Left lung (tissue), 14 donors: ENCODE measurements at places on chromosomes 11 and 22. TPM values are rescaled to one million over a fixed set of nuclear protein-coding genes. Genes with fewer than 3 reads are reported as not detected.
A peak's percentile ranks its signal among the peaks of the same experiment; 100 is the strongest.

Gene MRGPRX4
- not detected for polyA plus RNA-seq

DNA sequence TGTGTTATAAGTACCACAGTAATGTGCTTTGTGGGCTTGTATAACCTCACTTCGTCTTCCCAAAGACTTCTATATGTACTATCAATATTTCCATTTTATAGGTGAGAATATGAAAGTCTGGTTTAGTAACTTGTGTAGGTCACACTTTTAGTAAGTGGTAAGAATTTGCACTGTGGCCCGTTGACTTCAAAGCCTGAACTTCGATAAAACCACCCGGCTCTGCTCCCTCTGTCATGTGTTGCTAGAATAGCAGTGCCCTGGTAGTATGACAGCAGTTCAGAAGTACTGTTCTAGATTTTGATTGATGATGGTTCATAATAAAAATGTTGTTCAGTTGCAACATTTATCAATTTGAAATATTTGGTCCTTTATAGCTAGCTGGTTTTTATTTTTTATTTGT is 110.2 kb upstream of the SORL1-AS1 start:
- no peak for DNase-seq

DNA sequence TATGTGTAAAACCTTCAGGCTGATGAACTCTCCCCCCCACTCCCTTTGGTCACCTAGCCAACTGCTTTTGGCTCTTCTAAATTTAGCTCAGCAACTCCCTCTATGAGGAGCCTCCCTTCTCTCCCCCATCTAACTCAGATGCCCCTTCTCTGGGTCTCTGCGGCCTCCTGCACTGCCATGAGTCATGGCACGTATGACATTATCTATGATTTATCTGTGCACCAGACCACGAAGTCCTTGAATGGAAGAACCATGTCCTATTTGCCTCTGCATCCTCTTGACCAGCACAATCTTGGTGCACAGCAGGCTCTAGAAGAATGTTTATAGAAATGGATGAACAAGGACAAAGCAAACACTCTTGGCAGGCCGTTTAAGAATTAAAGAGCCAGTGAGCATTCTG is 46.0 kb downstream of the RPL27A start:
- DNase-seq, result no peak

- DNase-seq, result no peak
Measured at GRCh38 chr22:36814801-36815200, 2.0 kb downstream of the PVALB start.

DNA sequence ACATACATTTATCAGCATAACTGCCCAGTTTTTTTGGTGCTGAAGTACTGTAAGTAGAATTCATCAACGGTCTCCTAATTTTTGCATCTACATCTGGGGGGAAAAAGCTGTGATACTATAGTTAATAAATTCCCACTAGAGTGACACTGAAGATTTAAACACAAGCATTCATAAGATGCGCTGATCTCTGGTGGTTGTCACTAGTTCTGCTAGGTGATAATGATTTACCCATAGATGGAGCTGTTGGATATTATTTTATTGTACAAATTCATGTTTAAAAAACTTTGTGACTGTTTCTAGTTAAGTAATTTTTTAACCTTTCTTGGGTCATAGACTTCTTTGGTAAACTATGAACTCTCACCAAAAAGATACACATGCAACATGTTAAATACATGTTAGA is 106.6 kb downstream of the EMSY start:
- DNase-seq, result peak; percentile 10

DNA sequence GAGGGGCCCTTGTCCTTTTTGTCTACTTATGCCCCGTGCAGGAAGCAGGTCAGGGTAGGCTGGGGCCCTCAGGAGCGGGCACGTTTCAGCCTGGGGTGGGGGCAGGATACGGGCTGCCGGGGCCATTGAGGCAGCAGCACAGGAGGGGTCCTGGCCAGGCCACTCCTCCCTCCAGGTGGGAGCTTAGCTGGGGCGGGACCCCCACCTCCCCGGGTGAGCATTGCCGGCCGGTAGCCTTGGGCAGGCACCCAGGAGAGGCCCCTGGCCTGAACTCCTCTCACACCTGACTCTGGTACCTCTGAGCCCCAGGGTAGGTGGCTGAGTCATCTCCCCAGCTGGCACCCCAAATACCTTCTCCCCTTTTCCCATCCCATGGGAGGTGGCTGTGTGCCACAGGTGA is 5.0 kb upstream of the MUC6 start:
- peak; percentile 62 for DNase-seq

GRCh38 chr11:11514246-11514645 is 107.6 kb downstream of the GALNT18 start:
- no peak for DNase-seq

- DNase-seq, result peak; percentile 51
Measured at GRCh38 chr22:37138849-37139561, 10.7 kb downstream of the IL2RB start.

DNA sequence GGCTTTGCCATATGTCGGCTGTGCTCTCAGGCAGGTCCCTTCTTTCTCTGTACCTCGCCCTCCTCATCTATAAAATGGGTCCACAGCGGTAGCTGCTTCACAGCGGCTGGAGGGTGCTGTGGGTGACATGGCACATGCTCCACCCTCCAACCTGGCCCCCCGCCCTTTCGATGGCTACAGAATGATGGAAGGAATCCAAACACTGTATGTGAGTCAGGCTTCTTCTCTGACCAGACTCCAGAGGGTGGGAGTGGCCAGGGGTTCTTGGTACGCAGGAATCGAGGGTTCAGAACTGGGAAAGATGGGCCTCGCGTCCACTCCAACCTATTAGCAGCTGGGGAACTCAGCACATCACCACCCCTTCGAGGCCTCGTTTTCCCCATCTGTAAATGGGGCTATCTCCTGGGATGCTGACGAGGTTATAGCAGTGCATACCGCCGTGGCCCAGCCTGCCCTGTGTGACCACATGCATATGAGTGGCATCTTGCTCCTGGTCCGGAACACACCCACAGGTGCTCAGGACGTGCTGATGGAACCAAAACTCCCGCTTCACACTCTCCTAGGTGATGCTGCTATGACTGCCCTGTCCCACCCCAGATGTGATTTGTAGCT is 26.4 kb downstream of the MN1 start:
- no peak for DNase-seq

- DNase-seq, result no peak
Measured at GRCh38 chr11:11387622-11388305, 34.7 kb upstream of the CSNK2A3 start.

DNA sequence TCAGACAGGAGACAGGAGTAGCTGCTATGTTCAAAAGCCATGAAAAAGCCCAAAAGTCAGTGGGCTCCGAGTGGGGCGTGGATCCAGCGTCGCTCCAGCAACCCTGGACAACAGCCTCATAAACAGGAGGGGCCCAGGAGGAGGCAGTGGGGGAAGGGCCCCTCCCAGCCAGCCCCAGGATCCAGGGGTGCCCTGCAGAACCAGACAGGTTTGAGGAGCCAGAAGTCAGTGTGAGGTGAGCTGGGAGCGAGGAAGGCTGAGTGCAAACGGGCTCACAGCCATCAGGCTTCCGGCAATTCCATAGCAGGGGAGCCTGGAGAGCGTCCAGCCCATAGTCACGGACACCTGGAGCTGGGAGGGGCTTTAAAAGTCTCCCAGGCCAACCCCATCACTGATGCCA is 217.7 kb downstream of the MN1 start:
- no peak for DNase-seq

Gene BCL2L13
- 34.0 TPM for polyA plus RNA-seq

GRCh38 chr11:85974122-85974521 is 94.8 kb downstream of the PICALM start:
- DNase-seq, result no peak

Gene FXYD2
- 3.8 TPM for polyA plus RNA-seq

DNA sequence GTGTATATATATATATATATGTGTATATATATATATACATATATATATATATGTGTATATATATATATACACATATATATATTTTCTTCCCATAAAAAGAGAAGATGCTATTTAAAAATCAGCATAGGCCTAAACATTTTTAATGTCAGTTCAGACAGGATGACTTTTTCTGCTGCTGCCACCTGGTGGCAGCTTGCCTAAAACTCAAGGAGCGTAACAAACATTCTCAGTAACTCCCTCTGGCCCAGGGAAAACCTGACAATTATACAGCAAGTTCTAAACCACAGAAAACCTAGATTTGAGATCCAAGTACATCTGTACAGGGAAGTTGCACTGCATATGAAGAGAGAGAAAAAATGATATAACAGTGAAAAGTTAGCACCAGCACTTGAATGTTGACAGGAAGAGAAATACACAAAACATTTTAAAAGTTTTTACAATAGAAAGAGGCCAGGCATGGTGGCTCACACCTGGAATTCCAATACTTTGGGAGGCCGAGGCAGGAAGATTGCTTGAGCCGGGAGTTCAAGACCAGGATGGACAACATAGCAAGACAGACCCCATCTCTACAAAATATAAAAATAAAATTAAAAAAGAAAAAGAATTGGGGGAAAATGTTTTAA is 16.6 kb downstream of the OR8A1 start:
- peak; percentile 44 for DNase-seq

- DNase-seq, result no peak
Measured at GRCh38 chr22:23499845-23500500, 80.1 kb downstream of the IGLL1 start.

- peak; percentile 75 for DNase-seq
Measured at GRCh38 chr11:15819679-15820286, 536.6 kb downstream of the SOX6 start.

DNA sequence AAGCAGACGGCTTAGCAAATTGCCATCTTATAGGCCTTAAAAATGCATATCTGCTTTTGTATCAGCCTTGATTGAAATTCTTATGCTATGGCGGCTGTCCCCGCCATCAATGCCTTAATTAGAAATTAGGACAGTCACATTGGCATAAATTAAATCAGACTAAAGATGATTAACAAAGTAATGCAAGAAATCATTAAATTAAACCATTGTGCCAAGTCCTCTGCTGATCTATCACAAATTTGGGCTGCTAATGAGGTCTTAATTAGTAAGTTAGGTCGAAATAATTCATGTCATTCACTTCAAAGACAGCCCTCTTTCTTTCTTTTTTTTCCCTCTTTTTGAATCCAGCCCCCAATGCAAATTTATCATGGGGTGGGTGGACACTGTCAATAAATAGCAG is 159.3 kb downstream of the MIAT start:
- no peak for DNase-seq

DNA sequence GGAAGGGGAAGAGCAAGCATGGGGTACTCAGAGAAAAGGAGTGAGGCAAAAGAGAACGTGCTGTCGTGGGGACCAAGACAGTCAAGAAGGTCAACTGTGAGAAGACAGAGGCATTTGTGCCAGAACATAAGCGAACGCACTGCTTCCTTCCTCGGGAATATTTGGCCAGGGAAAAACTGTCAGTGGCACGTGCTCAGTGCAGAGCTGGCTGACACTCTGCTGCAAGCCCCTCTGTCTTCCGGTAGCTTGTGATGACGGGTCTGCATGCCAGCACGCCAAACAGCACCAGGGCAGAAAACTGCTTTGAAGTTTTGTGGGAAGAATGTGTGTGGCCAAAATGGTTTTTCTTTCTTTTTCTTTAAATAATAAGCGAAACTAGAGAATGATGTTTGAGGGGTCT is 60.6 kb downstream of the SMCO4 start:
- DNase-seq, result no peak

Gene OTOG
- 0.08 TPM for polyA plus RNA-seq

Gene FZD4
- polyA plus RNA-seq, result 27.1 TPM

DNA sequence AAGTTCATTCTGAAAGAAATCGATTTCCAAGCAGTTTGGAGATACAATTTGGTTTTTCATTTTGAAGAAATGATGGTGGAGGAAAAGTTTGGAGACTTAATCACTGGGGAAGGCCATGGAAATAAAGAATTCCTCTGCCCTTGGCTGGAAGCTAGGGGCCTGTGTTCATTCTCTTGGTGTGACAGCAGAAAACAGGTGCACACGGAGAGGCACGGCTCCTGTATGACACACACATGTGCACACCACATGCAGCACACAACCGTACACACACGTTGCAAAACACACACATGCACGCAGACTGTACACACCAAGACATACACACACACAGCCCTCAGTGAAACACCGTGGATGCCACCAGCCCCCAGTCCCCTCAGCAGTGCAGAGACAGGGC is 64.2 kb downstream of the CYTH4 start:
- no peak for DNase-seq

DNA sequence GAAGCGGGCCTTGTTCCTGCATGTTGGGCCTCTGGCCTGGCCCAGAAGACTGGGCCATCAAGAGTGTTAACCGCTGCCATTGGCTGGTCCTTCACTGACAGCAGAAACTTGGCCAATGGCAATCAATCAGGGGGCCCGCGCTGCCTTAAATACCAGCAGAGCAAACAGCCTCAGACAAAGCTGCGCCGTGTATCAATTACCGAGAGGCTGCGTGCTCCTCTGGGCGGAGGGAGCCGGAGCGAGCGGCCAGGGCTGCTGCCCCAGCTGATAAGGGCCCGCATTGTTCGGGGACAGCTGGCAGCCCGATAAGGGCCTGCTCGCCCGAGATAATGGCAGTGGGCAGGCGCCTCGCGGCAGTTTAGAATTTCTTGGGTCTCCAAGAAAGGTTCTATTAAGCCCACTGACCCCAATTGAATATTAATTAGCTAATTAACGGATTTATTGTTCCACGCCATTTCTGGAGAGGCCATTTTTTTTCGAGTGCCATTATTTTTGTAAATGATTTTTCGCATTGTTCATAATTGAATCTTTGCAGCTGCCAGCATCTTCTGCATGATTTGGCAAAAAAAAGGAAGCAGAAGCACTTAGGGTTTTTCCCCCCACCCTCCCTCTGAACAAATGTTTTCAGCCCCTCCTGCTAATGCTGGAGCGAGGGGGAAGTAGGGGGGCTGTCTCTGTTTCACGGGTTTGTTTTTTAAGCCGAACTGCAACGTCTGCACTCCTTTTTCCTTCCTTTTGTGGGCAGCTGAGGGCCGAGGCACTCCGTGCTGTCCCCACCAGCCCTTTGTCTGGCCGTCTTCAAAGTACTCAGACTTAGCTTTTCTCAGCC is 37.6 kb upstream of the RIC3 start:
- DNase-seq, result peak; percentile 77

- no peak for DNase-seq
Measured at GRCh38 chr11:16861862-16862261, 123.4 kb downstream of the C11orf58 start.

- no peak for DNase-seq
Measured at GRCh38 chr22:29780748-29781676, 13.8 kb downstream of the UQCR10 start.

DNA sequence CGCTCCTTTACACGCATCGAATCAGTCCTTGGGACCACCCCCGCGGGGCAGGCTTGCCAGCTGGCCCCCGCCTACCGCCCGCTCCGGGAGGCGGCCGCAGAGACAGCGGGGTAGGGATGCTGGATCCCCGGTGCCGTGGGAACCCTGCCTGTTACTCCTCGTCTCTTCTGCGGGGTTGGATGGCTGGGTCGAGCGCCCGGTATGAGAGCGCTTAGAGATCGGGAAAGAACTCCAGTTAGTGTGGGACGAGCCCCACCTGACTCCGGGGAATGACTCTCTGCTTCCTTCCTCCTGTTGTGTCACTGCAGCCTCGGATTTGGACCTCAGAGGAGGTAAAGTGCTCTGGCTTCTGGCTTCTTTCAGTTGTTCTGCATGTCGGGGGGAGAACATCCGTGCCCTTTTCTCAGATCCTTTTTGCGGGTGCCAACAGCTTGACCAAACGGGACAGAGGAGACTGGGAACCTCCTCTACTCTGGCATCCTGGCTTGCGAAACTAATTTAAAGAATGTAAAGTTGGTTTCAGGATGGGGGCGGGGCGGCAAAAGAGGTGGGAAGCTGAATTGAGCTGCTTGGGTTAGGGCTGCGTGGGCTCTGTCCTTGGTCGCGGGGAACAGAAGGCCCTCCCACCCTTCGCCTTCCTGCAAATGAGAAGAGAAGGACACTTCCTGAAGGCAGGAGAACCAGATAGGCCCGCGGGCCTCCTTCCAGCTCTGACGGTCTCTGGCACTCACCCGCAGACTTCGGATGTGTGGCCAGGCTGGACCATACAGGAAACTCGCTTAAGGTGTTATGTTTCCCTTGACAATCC is 938 bp downstream of the LAYN start:
- no peak for DNase-seq
